ENCODE measurements at places on chromosomes 3 and 15. TPM values are rescaled to one million over a fixed set of nuclear protein-coding genes. Genes with fewer than 3 reads are reported as not detected.

TFRC gene
- 35.8 TPM for total RNA-seq

MST1 gene
- 23.4 TPM for total RNA-seq

ADGRG7 gene
- not detected for total RNA-seq

SEMA3B gene
- total RNA-seq = 5.4 TPM

FBXW12 gene
- total RNA-seq = 0.66 TPM

DNA sequence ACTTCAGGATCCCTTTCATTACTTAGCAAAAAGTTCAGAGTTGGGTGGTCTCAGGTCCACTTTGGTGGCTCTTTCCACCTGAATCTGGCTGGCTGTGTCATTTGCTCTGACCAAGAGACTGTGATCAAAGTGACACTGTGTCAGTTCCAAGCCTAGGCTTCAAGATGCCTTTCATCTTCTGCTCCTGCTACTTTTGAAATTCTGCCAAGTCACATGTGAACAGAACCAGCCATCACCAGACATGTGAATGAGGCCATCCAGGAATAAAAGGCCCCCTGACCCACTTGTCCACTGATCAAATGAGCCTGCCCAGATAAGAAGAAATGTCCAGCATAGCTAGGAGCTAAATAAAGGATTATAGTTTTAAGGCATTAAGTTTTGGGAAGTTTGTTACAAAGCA, 132.2 kb downstream of the OSBPL10 start:
- DNase-seq = no peak

GRCh38 chr3:46955801-46956259, 20.7 kb downstream of the CCDC12 start:
- no peak for DNase-seq

DNA sequence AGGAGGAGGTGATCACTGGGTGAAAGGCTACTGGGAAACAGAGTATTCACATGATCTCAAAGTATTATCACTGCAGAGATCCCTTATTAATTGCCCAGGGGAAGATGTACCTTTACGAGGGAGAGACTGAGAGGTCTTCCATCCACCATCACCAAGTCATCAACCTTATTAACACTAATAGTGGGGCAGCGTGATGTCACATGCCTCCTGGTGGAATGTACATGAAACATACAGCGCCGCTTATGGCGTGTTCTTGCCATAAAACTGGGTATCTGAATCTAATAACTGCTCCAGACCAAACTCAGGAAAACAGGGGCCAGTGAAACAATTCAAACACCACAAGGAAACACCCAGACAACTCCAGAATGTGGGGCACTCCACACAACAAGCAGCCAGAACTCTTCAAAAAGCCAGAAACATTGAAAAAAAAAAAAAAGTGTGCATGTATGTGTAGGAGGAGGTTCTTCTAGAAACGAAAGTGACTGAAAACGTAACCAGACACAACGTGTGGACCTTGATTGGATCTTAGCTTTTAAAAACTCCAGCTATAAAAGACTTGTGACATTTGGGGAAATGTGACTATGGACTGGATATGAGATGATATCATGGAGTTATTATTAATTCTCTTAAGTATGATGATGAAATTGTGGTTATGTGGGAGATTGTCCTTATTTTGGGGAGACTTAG, 4.6 kb downstream of the STIMATE start:
- DNase-seq = no peak

DNA sequence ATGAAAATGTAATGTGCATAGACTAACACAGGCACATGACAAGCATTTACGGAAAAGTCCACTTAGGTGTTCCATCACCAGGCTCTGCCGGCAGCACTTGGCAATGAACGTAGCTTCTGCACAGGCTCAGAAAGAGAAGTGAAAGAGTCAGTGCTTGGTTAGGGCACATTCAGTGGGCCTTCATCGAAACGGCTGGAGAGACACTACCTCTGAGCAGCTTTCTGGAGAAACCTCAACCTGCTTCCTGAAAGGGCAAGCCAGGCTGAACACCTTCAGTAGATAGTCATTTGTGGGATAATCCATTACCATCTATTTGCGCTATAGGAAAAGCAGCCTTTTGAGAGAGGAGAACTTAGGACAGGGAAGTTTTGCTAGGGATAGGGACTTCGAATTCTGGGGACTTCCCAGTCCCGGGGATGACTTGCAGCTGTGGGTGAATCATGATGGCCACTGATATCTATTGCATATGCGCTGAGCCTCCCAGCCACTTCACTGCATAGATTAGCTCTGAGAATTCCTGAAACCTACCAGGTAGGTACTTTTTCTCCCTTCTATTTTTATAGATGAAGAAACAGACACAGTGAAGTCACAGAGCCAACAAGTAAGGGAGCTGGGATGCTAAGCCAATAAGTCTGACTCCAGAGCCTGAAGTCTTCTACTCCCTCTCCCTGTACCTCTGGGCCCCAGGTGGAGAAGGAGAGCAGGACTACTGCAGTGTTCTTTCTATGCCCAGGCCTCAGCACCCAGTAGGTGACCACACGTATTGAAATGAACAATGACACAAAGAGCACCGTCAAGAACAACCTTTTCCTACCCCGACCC, 4.2 kb upstream of the SH2D7 start:
- no peak for DNase-seq

- DNase-seq = no peak
These were observed 197.3 kb upstream of the SLITRK3 start for GRCh38 chr3:165393461-165393860.

DNA sequence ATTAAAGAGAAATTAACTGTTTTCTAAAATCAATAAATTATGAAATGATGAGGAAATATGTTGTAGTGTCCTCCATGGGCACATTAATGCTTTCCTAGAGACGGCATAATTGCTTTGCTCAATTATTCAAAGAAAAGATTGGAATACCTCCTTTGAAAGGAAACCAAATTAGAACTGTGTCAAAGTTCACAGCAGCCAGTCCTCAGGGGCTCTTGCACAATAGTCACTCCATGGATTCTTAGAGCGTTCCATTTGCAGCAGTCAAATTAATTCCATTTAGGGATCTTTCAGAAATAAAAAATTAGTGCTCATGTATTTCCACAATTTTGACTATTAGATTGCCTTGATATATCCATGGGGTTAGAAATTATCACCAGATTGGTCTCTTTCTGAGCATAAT, 841.6 kb upstream of the DPPA4 start:
- no peak for DNase-seq

- no peak for DNase-seq
These were observed 825.7 kb upstream of the GBE1 start for GRCh38 chr3:82587174-82587573.

GRCh38 chr3:168034152-168034928, 61.4 kb downstream of the GOLIM4 start:
- DNase-seq = no peak

- DNase-seq = no peak
These were observed 333.0 kb downstream of the EPHA3 start for GRCh38 chr3:89440386-89440785.

DNA sequence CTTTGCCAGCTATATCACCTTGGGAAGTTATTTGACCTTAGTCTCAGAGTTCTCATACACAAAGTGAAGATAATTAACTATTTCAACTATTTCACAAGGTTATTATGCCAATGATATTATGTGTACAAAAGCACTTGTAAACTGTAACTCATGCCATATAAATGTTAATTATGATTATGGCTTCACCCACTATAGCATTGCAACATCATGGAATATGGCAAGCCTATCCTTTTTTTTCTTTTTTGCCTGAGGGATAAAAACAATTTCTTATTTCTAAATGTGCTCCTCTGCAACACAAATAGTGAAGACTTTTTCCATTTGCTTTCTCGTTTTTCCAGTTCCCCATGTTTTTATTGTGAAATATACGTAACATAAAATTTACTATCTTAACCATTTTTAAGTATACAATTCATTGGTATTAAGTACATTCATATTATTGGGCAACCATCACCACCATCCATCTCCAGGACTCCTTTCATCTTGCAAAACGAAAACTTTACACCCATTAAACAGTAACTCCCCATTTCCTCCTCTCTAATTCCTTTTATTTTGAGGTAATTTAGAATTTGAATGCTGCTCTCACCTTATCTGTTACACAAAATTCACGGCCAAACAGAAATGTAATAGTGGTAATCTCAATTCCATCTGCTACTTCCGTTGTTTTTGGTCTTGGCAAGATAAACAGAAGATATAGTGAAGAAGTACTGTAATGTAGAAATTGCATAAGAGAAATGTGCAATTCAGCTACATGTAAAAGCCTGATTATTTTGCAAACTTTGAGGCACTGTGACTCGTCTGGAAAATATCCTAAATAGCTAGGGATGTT, 46.3 kb downstream of the NANOGP8 start:
- DNase-seq = no peak

DNA sequence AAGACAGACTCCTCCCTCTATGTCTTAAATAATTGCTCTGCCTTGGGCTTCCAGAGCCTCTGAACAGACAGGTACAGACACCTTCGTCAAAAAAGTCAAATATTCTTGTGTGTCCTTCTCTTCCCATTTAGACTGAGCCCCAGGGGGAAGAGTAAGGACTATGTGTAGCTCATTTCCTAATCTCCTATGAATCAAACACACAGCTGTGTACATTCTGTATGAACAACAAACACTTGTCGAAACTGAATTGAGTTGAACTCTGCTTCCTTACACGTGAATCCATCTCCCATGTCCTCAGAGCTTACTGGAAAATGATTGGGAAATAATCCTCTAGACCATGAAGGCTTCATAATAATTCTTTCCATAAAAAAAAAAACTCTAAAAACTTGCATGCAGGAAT, 80.8 kb downstream of the MOBP start:
- DNase-seq = no peak

GRCh38 chr3:161426758-161427157, 55.4 kb upstream of the SPTSSB start:
- no peak for DNase-seq

GRCh38 chr15:38894243-38894948, 329.8 kb upstream of the RASGRP1 start:
- DNase-seq = no peak

Measured in glutamatergic neuron (in vitro differentiated cells).